Stimulated activated CD4-positive, alpha-beta T cell treated with anti-CD3 and anti-CD28 coated beads, TNF-alpha, amount 100 ng/mL, for 1 hour (primary cell): ENCODE measurements at places on chromosomes 5 and 9.

DNA sequence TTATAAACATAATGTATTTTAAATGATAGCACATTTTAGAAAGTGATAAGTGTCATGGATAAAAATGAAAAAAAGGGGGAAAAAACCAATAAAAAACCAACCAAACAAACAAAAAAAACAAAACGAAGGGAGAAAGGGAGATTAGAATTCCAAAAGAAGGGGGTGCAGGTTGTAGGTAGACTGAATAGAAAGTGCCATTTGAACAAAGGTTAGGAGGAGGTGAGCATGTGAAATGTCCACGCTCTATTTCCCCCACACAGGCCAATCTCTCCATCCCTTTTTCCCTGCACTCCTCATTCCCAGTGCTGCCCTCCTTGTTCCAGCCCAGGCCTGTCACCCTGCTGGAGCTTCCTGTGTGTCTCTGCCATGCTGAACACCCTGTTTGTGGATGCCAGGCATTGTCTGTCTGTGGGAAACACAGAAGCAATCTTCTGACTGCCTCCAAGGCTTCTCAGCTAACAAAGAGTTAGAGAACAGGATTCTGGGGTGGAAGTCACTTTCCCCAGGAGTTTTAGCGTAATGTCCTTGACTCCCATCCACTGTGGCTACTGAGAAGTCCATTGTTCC lies 138.8 kb downstream of the ADAMTS16 start:
- DNase-seq = no peak

DNA sequence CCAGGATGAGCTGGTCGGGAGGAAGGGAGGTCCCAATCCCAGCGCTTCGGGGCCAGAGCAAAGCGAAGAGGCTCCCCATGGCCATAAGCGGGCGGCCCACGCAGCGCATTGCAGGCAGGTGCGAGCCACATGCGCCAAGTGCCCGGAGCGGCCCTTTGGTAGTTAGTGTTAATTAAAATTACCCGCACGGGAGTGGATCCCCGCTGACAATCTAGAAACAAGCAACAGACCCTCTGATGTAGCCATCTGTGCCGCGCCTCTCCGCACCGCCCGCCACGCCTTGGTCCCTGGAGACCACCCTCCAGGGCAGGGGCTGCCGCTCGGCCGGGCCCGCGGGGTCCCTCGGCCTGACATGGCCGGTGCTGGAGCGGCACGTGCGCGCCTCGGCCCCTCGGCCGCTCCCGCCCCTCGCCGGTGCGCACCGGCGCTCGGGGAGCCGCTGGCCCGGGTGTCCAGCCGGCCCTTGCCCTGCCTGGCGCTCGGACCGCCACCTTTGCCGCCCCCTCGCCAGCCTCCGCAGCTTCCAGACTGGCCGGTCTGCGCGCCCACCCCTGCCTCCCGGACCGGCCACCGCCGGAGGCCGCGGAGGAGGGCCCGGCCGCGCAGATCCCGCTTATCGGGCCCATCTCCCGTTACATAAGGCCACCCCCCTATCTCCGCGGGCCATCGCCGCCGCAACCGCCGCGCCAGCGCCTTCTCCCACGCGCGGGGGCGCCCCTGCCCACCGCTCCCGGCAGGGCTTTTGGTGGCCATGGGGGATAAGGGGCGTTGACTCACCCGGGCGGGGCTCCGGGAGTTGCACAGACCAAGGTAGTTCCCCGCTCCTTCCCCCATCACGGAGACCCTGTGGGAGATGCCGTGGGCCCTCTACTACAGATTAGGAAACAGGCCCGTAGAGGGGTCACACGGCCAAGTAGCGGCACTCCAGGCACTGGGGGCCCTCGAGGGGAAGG lies 1.9 kb upstream of the IL13 start:
- DNase-seq = peak; percentile 26

DNA sequence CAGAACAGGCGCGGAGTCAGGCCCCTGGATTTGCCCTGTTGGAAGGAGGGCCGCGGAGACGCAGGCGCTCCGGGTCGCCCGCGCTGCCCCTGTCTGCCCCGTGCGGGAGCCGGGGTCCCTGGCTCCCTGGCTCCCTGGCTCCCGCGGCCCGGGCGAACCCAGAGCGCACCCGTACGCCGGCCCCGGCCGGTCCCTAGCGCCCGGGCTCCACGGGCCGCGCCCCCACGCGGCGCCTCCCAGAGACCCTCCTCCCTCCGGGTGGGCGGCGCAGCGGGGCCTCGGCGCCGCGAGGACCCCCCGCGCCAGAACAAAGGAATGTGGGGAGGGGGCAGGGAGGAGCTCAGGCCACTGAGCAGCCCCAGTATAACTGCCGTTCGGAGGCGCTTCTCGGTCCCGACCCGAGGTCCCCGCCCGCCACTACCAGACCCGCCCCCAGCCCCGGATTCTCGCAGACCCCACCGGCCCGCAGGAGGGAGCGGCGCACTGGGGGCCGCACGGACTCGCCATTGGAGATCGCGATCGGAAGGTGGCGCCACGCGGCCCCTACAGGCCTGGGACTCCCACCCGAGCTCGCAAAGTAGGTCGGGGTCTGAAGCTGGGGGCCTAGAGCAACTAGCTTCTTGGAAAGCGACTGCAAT lies 2.4 kb downstream of the NFIL3 start:
- no peak for DNase-seq

GRCh38 chr5:153601377-153601776 lies 110.9 kb downstream of the GRIA1 start:
- DNase-seq = no peak
